Activated CD8-positive, alpha-beta memory T cell treated with anti-CD3 and anti-CD28 coated beads, Interleukin-2, amount 50 U/mL, for 48 hours (primary cell): ENCODE measurements at places on chromosomes 16 and 17.

- no peak for DNase-seq
Measured at GRCh38 chr17:44268709-44269534, 987 bp upstream of the SLC4A1 start.

DNA sequence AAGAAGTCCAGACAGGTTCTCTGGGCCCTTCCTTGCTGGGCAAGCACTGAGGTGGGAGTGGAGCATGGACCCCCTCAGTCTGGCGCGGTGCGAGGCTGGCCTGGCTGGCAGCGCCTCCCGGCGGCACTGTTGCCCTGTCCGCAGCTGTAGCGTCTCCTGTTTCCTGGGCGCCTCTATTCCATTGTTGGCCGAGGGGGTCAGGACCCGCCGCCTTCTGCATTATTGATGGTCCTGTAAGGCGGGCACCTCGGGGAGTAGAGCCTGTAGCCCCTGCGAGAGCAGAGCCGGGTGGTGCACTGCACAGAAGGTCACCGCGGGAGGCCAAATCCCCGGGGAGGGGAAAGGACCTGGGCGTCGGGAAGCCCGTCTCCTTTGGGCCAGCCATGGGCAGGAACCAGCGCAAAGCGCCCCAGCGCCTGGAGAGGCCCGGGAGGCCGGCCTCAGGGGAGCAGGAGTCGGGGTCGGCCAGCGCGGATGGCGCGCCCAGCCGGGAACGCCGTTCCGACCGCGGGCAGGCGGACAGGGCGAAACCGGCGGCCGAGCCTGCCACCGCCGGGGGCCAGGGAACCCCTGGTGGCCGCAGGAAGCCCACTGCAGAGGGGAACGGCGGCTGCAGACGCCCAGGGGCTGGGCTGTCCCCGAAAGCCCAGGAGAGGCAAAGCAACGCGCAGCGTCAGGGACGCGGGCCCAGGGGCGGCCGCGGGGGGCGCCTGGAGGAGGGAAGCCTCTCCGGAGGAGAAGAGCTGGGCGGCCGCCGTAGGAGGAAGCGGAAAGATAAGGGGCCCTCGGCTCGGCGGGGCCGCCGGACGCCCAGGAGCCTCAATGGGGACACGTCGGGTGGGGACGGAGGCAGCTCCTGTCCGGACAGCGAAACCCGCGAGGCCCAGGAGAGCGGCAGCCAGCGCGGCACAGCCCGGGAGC, at the start of gene MYO15B:
MYO15B (plus strand) TSS at position 126 of the 921 bp plus-strand sequence; CDS start at position 384, 258 bp downstream.
- peak; percentile 86 for DNase-seq

DNA sequence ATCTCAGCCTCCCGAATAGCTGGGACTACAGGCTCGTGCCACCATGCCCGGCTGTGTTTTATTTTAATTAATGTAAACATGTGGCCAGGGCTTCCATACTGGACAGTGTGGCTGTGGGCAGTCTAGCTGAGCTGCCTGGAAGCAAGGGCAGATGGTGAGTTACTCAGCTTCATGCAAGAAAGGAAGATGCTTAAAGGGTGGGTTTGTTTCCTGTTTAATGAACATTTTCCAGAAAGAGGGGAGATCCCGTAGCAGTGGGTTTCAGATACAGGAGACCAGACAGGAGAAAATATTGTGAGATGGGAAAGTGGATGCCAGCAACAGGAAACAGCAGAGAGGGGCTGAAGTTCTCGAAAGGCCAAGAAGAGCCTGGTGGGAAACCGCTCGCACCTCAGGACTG, 7.3 kb downstream of the MAPK8IP3 start:
- no peak for DNase-seq

- no peak for DNase-seq
Measured at GRCh38 chr17:53234138-53234537, 588.6 kb upstream of the KIF2B start.

- no peak for DNase-seq
Measured at GRCh38 chr17:13721705-13722104, 120.0 kb upstream of the HS3ST3A1 start.
